ELF-1 (cell line): ENCODE measurements at places on chromosomes 16 and 17.

DNA sequence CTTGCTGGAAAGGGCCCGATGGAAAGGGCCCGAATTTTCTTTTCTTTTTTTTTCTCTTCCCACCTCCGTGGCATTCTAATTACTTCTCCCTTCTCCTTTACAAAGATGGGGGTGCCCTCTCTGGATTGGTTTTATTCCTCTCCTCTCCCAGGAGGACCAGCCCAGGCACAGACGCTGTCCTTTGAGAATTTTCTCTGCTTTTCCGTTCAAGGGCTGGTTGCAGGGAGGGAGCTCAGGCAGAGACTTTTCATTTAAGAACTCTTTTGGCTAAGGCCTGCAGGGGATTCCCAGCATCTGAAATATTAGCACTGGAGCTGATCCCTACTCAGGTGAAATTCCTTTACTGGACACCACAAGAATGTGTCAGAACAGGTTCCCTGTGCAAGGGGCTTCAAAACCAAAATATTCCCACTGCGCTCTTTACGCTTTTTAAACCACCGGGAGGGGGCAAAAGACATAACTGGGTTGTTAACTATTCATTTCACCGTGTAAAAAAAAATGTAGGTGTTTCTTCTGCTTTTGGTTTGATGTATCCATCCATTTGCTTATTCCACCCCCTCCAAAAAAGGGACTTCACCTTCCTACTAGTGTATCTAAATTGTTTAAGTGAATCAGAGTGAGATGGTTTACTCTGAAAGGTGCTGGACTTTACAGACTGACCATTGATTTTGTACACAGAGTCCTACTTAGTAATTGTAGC, 1.4 kb downstream of the NFAT5 start:
- peak; percentile 65 for DNase-seq

GRCh38 chr16:81926036-81926435, 85.2 kb downstream of the SDR42E1 start:
- no peak for DNase-seq

DNA sequence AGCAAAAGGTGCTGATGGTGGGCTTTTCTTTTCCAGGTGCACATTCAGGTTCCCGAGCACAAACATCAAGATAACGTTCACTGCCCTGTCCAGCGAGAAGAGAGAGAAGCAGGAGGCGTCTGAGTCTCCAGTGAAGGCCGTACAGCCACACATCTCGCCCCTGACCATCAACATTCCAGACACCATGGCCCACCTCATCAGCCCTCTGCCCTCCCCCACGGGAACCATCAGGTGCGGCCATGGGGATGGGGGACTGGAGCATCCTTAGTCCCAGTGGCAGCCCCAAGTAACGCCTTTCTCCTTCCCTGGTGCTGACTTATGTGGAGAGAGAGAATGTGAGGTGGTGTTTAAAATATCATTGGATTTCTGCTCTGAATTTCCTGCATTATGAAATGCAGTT, 43.8 kb downstream of the FOXK2 start:
- no peak for DNase-seq

DNA sequence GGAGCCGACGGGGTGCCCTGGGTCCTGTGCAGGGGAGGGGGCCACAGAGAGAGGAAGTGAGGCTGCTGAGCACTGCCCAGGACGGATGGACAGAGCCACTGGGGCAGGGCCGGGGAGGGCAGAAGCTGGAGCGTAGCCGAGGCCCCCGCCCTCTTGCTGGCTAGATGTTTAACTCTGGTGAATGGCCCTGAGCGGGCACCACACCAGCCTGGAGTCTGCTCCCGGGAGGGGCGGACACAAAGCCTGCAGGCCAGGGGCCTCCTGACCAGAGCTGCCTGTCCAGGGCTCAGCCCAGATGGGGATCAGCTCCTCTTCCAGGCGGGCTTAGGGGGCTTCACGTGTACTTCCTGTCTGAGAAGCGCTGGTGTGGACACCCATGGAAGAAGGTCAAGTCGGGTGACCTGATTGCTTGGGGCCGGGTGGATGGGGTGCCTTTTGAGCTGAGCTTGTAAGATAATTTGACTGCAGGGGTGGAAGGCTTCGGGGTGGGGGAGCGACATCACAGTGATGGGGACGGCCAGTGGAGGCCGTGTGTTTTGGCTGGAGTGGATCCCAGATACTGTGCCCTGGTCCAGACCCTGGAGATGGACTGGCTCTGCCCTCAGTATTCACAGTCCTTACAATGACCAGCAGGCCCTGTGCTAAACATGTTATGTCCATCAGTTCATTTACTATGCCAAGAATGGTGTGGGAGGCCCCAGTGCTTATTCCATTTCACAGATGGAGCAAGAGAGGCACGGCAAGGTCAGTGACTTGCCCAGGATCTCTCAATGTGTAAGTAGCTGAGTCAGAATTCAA, 33.7 kb upstream of the CIBAR2 start:
- no peak for DNase-seq

DNA sequence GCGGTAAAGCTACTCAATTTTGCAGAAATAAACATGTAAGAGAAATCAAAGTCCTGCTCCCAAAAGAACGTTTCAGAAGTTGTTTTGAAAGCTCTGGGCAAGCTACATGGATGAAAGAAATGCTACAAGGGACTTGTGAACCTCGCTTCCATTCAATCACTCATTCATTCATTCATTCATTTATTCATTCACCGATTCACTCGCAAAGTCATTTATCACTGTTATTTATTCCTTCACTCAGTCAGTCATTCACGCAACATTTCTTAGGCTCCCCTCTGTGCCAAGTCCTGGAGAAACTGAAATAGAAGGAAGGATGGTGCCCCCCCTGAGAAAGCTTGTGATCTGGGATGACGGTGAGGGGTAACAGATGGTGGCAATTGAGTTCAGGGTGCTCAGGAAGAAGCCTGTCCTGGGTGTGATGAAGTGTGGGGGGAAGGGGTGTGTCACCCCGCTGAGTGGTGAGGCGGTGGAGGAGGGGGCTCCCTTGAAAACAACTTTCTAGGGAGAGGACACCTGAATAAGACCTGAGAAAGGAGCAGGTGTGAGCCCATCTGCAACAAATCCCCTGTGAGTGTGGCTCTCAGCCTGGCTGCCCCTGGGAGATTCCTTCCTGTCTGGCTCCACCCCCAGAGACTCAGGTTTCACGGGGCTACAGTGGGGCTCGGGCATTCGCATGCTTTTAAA, 36.3 kb upstream of the PRSS54 start:
- DNase-seq, result peak; percentile 44

GRCh38 chr16:55452996-55453395, 26.0 kb upstream of the MMP2 start:
- DNase-seq, result no peak

- no peak for DNase-seq
Observed at GRCh38 chr17:59149841-59150511, 5.0 kb downstream of the SKA2 start.

DNA sequence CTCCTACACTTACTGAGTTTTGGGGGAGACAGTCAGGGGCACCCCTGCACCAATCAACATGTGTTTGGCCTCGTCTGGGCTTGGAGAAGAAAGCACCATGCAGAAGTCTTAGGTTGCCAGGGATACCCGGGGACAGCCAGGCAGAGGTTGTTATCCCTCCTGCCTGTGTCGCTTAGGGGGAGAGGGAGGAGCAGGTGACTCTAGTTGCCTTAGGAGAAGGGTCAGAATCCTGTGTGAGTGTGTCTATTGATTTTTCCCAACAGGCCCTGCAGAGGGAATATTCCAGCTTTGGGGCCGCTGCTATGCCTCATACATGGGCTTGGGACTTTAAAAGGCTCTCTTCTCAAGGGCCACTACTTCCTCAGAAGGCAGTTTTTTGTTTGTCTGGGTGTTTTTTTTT, 89.1 kb downstream of the RGS9 start:
- no peak for DNase-seq

GRCh38 chr17:71585540-71585939, 535.3 kb upstream of the SOX9 start:
- DNase-seq, result no peak

DNA sequence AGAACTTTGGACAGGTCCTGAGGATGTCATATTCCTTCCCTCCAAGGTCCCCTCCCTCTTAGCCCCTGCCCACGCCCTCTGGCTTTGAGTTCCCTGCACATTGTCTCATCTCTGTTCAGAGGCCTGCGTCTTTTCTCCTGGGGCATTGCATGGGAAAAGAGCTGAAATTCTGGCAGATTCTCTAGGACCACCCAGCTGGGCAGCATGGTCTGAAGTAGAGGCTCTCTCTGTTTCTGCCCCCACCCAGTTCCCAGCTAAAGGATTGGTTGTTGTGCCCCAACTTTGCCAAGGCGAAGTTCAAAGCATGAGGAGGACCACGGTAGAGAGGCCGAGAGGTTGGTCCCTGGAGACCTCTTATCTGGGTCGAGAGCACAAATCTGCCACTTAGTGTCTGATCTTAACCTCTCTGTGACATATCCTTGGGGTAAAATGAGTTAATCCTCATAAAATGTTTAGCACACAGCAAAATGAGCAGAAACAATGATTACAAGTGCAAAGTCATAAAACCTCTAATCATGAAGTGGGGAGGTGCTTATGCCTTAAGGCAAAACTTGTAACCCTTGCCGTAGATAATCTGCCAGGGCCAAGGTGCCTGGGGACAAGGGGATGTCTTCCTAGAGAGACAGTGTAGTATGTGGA, 2.4 kb downstream of the ABAT start:
- no peak for DNase-seq

DNA sequence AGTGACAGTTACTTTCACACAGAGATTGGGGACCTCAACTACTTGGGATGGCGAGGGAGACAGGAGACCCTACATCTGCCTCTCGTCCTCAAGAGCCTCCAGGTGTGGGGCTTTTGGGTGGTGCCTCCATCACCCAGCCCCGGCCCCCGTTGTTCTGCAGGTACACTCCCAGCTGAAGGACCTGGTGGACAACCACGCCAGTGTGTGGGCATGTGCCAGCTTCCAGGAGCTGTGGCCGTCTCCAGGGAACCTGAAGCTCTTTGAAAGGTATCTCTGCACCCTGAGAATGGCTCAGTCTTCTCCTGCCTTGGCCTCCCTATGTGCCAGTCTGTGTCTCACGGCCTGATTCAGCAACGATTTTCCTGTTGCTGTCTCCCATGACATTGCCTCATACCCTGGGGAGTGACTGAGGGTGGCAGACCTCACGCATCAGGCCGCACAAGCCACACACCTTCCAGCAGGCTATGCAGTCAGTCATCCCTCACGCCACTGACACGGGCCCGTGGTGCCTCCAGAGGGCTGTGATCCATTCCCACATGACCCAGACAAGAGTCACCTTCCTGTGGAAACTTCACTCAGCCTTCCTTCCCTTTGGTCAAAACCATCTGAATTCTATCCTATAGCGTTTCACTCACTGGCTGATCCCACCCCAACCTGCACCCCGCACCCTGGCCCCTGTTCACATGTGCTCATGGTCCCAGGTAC, 3.7 kb downstream of the CCNF start:
- no peak for DNase-seq

GRCh38 chr16:86984991-86985647, 332.1 kb downstream of the C16orf95 start:
- peak; percentile 90 for DNase-seq

DNA sequence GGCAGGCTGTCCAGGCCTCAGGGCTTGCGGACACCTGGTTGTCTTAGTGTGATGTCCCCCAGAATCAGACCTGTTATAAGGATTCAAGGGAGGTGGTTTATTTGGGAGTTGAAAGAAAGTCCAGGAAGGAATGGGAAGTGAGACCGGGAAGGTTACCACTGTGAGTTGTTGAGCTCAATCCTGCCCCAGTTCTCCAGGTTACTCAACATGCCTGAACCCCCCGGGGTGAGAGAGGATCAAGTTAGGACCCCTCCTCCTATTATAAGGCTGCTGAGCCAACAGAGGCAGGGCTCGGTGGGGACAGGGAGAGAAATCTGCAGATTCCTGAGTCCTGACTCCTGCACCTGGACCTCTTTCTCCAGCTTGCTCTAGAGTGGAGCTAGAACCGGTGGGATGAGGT, 86.4 kb downstream of the MRM1 start:
- DNase-seq, result no peak

DNA sequence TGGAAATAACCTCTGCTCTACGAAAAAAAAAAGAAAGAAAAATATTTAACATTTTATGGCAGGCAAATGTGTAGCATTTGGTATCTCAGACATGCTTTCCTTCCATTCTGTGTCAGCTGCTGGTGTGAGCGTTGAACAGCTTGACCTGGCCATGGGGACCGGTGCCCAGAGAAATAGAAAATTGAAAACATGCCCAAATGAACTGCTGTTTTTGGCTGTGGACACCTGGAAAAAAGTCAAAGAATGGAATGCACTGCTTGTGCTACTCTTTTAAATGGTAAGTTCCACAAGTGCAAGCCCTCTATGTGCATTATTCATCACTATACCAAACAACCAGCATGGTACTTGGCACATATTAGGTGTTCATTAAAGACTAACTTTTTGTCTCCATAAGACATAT, 127.2 kb downstream of the CDH8 start:
- no peak for DNase-seq

DNA sequence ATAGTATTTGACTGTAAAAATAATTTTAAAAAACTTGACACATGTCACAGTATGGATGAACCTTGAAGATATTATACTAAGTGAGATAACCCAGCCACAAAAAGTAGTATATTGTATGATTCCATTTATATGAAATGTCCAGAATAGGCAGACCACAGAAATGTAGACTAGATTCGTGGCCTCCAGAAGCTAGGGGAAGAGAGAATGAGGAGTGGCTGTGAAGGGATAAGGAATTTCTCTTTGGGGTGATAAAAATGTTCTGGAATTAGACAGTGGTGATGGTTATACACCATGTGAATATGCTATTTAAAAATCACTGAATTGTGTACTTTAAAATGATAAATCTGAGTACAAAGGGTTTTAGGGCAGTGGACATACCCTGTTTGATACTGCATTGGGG, 253.1 kb upstream of the DYNLRB2 start:
- no peak for DNase-seq

DNA sequence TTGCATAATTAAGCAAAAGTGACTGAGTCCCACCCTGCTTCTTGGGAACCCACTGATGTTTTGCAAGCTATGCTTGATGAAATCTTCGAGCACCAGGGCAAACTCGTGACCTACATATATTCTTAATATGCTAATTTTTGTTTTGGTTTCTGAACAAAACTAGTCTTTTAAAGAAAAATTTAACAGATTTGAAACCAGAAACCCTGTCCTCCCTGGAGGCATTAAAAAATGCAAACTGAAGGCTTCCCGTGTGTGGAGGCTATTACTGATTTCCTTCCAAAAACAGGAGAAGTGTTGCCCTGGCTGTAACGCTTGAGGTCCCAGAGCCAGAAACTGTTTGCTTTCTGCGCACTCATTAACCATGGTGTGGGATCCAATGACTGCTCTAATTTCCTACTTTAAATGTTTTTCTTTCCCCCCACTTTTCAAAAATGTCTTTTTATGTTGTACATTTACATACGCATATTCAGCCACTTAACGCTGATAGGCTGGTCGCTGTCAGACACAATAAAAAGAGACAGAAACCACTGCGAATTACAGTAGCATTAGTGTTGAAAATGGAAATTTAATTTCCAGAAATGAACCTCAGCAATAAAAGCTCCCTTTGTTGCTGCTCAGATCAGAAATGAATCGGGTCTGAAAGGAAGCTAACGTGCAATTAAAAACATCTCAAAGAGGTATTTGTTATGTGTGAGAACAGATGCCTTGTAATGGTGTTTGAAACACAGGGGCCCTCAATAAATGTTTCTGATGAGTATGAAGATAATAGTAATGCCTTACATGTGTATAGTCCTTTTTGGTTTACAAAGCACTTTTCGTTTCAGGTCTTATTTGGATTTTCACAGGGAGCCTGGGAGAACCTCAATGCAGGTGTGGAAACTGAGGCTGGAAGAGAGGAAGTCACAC, 39.9 kb upstream of the IRX6 start:
- no peak for DNase-seq
